Mesothelial cell of epicardium (in vitro differentiated cells): ENCODE measurements at places on chromosomes 11 and 22.

GRCh38 chr11:10534316-10534715 lies 6.7 kb downstream of the RNF141 start:
- no peak overlapping the region for H3K4me3 ChIP-seq
- peaks cover 16% of the 10 kb centered on the region for H3K36me3 ChIP-seq
- H3K4me1 ChIP-seq = no peaks in the 10 kb centered on the region
- no peaks in the 10 kb centered on the region for H3K27me3 ChIP-seq

- H3K36me3 ChIP-seq = peaks cover 3% of the 10 kb centered on the region
- H3K4me3 ChIP-seq = no peak overlapping the region
- peaks cover 12% of the 10 kb centered on the region for H3K4me1 ChIP-seq
- no peaks in the 10 kb centered on the region for H3K27me3 ChIP-seq
- DNase-seq = no peak
Measured at GRCh38 chr11:78195917-78196560, 7.3 kb downstream of the USP35 start.

- peaks cover 41% of the 10 kb centered on the region for H3K4me1 ChIP-seq
- no peaks in the 10 kb centered on the region for H3K36me3 ChIP-seq
- peak overlapping the region; percentile 57 for H3K27ac ChIP-seq
- DNase-seq = no peak
Measured at GRCh38 chr11:111935317-111936039, 1.7 kb upstream of the DIXDC1 start.

DNA sequence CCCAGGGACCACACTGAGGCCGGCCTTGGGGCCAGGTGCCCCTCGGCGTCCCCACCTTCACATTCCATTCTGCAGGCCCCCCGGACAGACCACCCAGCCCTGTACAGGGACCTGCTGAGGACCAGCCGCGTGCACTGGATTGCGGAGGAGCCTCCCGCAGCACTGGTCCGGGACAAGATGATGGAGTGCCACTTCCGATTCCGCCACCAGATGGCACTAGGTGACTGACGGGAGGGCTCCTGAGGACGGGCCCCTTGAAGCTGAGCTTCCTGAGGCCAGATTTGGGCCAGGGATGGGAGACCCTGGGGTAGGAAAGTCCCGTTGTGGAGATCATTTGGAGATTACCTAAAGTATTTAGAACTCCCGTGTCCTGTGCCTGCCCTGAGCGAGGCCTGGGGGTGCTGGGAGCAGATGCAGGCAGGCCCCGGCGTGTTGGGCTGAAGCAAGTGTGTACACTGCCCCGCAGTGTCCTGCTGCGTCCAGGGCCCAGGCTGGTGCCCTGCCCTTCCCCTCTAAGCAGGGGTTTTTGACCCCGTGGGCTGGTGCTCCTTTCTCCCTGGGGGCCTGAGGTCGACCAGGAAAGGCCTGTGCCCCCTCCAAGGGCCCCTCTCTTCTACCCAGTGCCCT lies 20.0 kb downstream of the TRMU start:
- peak; percentile 79 for DNase-seq
- peaks cover 42% of the 10 kb centered on the region for H3K36me3 ChIP-seq
- H3K27me3 ChIP-seq = no peaks in the 10 kb centered on the region
- no peak overlapping the region for H3K4me3 ChIP-seq

DNA sequence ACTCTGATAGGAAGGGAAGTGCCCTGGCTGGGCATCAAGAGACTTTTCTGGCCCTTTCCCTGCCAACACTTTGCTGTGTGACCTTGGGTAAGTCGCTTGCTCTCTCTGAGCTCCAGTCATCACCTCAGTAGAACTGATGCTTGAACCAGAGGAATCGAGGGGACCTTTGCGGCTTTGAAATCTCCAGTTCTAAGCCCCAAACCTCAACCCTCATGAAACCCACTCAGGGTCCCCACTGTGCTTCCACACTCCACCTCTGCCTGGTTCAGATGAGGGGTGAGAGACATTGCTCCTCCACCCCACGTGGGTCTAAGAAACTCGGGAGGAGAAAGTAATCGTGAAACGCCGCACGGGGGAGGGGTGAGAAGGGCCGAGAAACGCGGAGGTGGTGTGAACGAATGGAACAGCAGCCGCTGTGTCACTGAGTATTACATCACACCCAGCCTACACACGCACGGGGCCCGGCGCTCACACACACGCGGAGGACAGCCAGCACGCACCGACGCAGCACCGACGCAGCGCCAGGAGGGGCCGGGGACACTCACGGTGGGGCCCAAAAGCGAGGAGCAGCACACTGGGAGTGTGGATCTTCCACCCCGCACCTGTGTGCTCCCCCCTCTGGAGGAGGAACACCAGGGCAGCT lies 4.3 kb downstream of the RTN4RL2 start:
- no peak for DNase-seq
- H3K4me1 ChIP-seq = peaks cover 8% of the 10 kb centered on the region
- no peak overlapping the region for H3K27ac ChIP-seq

GRCh38 chr11:10945196-10945595 lies 87.3 kb upstream of the ZBED5 start:
- peaks cover 11% of the 10 kb centered on the region for H3K27me3 ChIP-seq
- H3K36me3 ChIP-seq = peaks cover 3% of the 10 kb centered on the region
- peak overlapping the region; percentile 17 for H3K27ac ChIP-seq

- no peaks in the 10 kb centered on the region for H3K27me3 ChIP-seq
- H3K4me3 ChIP-seq = no peak overlapping the region
- no peak for DNase-seq
Measured at GRCh38 chr11:121246021-121246768, 46.4 kb upstream of the SC5D start.

- H3K27ac ChIP-seq = no peak overlapping the region
- H3K27me3 ChIP-seq = peaks cover 79% of the 10 kb centered on the region
- no peak overlapping the region for H3K4me3 ChIP-seq
- peaks cover 2% of the 10 kb centered on the region for H3K4me1 ChIP-seq
- DNase-seq = peak; percentile 50
Measured at GRCh38 chr22:38843201-38843656, 599 bp downstream of the NPTXR start.

DNA sequence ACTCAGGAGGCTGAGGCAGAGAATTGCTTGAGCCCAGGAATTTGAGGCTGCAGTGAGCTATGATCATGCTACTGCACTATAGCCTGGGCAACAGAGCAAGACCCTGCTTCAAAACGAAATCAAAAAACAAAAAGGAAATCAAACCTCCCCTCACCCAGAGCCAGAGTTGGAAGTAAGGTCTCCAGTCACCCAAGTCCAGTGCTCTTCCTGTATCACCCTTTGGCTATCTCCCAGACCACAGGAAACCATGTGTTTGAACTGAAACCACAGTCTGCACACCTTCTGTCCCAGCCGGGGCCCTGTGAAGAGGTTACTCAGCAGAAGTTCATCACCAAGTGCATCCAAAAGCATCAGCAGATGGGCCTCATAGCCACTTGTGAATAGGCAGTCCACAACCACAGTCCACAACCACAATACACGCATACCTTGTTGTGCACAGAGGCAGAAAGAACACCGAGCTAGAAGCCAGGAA lies 4.6 kb downstream of the MYH9 start:
- peaks cover 30% of the 10 kb centered on the region for H3K4me1 ChIP-seq
- no peaks in the 10 kb centered on the region for H3K27me3 ChIP-seq
- H3K36me3 ChIP-seq = peaks cover 6% of the 10 kb centered on the region
- peak overlapping the region; percentile 31 for H3K27ac ChIP-seq
- no peak overlapping the region for H3K4me3 ChIP-seq

- no peaks in the 10 kb centered on the region for H3K36me3 ChIP-seq
- DNase-seq = no peak
- peaks cover 59% of the 10 kb centered on the region for H3K27me3 ChIP-seq
- no peak within 1 kb of the TSS for H3K27ac ChIP-seq
- peak within 1 kb of the TSS; percentile 63 for H3K4me3 ChIP-seq
Measured at GRCh38 chr22:19524170-19525115, at the start of gene CLDN5. TSS of gene CLDN5 (minus strand) at chr22:19524410. CDS start at chr22:19524255, 155 bp downstream.

GRCh38 chr22:16608931-16609330 lies 16.3 kb upstream of the CCT8L2 start:
- no peak overlapping the region for H3K27ac ChIP-seq
- no peak for DNase-seq
- no peak overlapping the region for H3K4me3 ChIP-seq
- no peaks in the 10 kb centered on the region for H3K27me3 ChIP-seq

DNA sequence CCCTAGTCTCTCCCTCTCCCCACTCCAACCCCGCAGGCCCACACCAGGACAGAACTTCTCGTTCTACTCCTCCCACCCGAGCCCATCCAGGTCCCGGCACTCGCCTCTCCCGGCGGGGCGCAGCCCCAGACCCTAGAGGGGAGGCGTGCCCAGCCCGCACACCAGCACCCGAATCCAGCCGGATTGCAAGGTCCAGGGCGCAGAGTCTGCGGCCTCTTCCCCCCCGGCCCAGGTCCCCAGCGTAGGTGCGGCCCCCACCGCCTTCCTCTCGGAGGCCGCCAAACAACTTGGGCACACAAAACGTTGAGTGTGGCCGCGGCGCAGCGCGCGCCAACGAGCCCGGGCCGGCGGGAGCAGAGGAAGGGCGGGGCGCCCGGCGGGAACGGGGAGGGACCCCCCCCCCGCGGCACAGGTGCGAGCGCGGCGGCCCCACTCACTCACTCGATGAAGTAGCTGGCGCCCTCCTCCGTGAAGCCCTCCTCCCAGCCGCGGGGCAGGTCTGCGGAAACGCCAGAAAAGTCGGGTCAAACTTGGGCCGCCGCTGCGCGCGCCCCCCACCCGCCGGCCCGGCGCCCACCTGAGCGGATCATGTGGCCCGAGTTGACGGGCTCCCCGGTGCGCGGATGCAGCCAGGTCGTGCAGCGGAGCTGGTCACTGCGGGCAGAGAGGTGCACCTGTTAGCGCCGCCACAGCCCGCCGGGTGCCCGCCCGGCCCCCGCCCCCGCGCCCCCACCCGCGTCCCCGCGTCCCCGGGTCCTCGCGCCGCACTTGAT lies 480 bp downstream of the PLEKHA7 start:
- peaks cover 11% of the 10 kb centered on the region for H3K4me1 ChIP-seq
- no peaks in the 10 kb centered on the region for H3K36me3 ChIP-seq
- no peak overlapping the region for H3K27ac ChIP-seq
- H3K27me3 ChIP-seq = peaks cover 20% of the 10 kb centered on the region
- no peak overlapping the region for H3K4me3 ChIP-seq

GRCh38 chr11:20311444-20311843 lies 52.1 kb upstream of the HTATIP2 start:
- DNase-seq = no peak
- peaks cover 5% of the 10 kb centered on the region for H3K4me1 ChIP-seq
- H3K36me3 ChIP-seq = no peaks in the 10 kb centered on the region

- no peaks in the 10 kb centered on the region for H3K36me3 ChIP-seq
- peaks cover 32% of the 10 kb centered on the region for H3K27me3 ChIP-seq
- no peaks in the 10 kb centered on the region for H3K4me1 ChIP-seq
- no peak for DNase-seq
- no peak overlapping the region for H3K4me3 ChIP-seq
Measured at GRCh38 chr22:22133910-22134309, 110.7 kb upstream of the VPREB1 start.

DNA sequence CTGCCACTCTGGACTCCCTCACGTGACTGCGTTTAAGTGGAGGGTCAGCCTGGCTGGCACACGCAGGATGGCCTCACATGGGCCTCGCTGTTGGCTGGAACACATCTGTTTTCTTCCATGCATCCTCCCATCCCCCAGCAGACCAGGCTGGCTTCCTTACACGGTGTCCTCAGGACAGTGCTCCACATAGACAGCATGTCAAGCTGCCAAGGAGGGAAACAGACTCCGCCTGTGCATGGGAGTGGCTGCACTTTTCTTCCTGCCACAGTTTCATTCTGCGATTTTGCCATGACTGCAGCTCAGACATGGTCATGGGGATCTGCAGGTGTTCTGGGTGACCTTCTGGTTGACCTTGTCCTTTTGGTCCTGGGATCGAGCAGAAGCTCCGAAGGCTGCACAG lies 344.2 kb downstream of the SHANK2 start:
- no peak overlapping the region for H3K27ac ChIP-seq
- no peaks in the 10 kb centered on the region for H3K36me3 ChIP-seq
- no peak for DNase-seq

GRCh38 chr11:124297921-124298320 lies 15.8 kb downstream of the OR8D1 start:
- DNase-seq = no peak
- H3K4me3 ChIP-seq = no peak overlapping the region
- no peaks in the 10 kb centered on the region for H3K4me1 ChIP-seq

- H3K4me3 ChIP-seq = no peak overlapping the region
- H3K27ac ChIP-seq = no peak overlapping the region
- no peaks in the 10 kb centered on the region for H3K27me3 ChIP-seq
- peaks cover 9% of the 10 kb centered on the region for H3K4me1 ChIP-seq
- H3K36me3 ChIP-seq = peaks cover 17% of the 10 kb centered on the region
Measured at GRCh38 chr22:28043266-28043665, 124.2 kb upstream of the PITPNB start.

- H3K27ac ChIP-seq = peak overlapping the region; percentile 98
- no peaks in the 10 kb centered on the region for H3K27me3 ChIP-seq
- H3K36me3 ChIP-seq = no peaks in the 10 kb centered on the region
- peak overlapping the region; percentile 97 for H3K4me3 ChIP-seq
- peaks cover 26% of the 10 kb centered on the region for H3K4me1 ChIP-seq
Measured at GRCh38 chr11:73760135-73760678, 667 bp downstream of the RAB6A start.

- H3K4me3 ChIP-seq = no peak overlapping the region
- peaks cover 11% of the 10 kb centered on the region for H3K4me1 ChIP-seq
- DNase-seq = no peak
- H3K27me3 ChIP-seq = no peaks in the 10 kb centered on the region
- peak overlapping the region; percentile 25 for H3K27ac ChIP-seq
Measured at GRCh38 chr11:75311858-75312288, 39.6 kb downstream of the ARRB1 start.

GRCh38 chr11:93895106-93895862 lies 44.9 kb upstream of the VSTM5 start:
- H3K27me3 ChIP-seq = peaks cover 72% of the 10 kb centered on the region
- H3K27ac ChIP-seq = no peak overlapping the region
- H3K4me3 ChIP-seq = no peak overlapping the region
- no peaks in the 10 kb centered on the region for H3K36me3 ChIP-seq

DNA sequence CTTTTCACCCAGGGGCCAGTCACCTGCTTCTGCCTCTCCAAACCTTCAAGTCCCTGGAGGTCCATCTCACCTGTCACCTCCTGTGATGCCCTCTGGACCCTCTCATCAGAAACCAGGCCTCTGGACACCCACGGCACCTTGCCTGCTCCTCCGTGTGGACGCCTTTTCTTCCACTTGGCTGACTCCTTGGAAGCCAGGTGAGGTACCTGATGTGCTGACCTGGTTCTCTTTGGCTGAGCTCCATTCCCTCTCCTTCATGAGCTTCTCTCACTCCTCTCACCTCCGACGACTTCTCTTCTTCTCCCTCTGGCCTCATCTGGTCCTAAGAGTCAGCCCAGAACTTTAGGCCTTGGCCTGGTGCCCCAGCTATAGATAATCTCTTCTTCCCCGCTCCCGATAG lies 99.3 kb downstream of the CEP164 start:
- no peaks in the 10 kb centered on the region for H3K36me3 ChIP-seq
- H3K4me1 ChIP-seq = peaks cover 8% of the 10 kb centered on the region
- no peak for DNase-seq
- peaks cover 66% of the 10 kb centered on the region for H3K27me3 ChIP-seq
- no peak overlapping the region for H3K27ac ChIP-seq

GRCh38 chr11:24312464-24313238 lies 184.2 kb upstream of the LUZP2 start:
- no peak overlapping the region for H3K4me3 ChIP-seq
- no peak overlapping the region for H3K27ac ChIP-seq
- H3K36me3 ChIP-seq = no peaks in the 10 kb centered on the region
- no peaks in the 10 kb centered on the region for H3K27me3 ChIP-seq
